Kidney epithelial cell (primary cell): ENCODE measurements at places on chromosomes 11 and 22. TPM values are rescaled to one million over a fixed set of nuclear protein-coding genes. Genes with fewer than 3 reads are reported as not detected.
A peak's percentile ranks its signal among the peaks of the same experiment; 100 is the strongest.

- DNase-seq, result no peak
Measured at GRCh38 chr11:95688501-95689222, 100.9 kb downstream of the FAM76B start.

The MPPED2 gene
- 0.42 and 1.8 TPM in 2 replicates for total RNA-seq

- no peak for DNase-seq
Measured at GRCh38 chr11:22666688-22667439, 453 bp downstream of the GAS2 start.

DNA sequence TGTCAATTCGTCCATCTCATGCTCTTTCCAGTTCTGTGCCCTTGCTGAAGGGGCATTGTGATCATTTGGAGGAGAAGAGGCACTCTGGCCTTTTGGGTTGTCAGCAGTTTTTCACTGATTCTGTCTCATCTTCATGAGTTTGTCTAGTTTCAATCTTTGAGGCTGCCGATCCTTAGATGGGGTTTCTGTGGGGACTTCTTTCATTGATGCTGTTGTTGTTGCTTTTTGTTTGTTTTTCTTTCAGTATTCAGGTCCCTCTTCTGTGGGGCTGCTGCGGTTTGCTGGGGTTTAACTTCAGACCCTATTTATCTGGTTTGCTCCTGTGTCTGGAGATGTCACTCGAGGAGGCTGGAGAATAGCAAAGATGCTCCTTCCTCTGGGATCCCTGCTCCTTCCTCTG is 224.3 kb downstream of the JRKL start:
- no peak for DNase-seq

The SAA1 gene
- 2.8 and 5.8 TPM in 2 replicates for total RNA-seq

DNA sequence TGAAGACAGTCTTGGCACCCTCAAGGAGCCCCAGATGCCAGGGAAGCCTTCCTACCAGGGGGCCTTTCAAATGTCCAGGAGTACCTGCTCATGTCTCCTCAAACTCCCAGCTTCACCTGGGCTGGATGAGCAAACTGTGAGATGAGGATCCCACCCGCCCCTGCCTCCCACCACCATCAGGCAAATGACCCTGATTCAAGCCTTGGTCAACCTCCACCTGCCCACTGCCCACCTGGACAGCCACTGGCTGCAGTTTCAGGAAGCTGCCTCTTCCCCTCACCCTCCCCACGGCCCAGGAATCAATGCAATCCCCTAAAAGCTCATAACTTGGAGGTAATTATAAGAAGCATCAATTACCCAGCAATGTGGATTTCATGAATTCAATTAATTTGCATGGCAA is 122.7 kb downstream of the BUD13 start:
- DNase-seq, result no peak

GRCh38 chr22:20530368-20531153 is 23.2 kb downstream of the MED15 start:
- no peak for DNase-seq

The KRTAP5-8 gene
- not detected in 2 replicates for total RNA-seq

DNA sequence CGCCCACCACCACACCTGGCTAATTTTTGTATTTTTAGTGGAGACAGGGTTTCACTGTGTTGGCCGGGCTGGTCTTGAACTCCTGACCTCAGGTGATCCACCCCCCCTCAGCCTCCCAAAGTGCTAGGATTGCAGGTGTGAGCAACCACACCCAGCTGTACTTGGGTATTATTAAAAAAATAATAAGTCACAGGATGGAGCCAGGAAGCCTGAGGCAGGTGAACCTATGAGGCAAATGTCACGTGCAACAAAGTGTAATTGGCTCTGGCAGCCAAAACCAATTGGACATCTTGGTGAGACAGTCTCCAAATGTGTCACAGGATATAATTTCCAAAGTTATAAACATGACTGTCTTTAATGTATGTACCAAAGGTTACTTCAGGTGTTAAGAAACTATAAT is 24.0 kb upstream of the MALAT1 start:
- no peak for DNase-seq

DNA sequence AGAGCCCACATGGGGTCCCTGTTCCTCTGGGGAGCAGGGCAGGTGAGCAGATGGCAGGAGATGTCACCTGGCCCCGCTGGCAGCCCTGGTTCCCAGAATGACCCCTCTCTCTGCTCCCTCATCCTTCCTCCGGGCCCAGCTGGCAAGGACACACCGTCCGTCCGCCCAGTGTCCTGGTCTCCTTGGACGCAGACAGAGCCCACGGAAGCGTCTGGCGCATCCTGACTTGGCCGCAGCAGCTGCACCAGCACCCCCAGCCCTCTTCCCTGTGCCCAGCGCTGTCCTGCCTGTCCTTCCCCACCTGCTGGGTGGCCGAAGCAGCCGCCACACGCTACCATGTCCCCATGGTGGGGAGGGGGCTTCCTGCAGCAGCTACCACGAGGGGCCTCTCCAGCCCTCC is 9.6 kb upstream of the CABP7 start:
- DNase-seq, result no peak

DNA sequence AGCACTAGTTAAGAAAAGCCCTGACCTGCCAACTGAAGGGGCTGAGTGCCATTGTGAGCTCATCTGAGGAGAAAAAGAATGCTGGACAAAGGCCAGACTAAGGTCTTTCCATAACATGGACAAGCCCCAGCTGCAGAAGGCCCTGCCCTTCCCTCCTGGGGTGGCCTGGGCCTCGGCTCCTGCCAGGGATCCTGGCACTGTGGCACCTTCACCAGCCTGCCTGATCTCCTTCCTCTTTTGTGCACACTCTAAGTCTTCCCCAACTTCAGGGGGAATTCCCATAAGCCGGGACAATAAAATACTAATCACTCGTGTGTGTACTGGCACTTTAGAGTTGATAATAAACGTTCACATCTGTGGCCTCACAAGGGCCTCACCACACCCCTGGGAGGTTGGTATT is 9.9 kb downstream of the TMPRSS13 start:
- no peak for DNase-seq

- DNase-seq, result no peak
Measured at GRCh38 chr22:45964372-45964771, 12.6 kb downstream of the WNT7B start.

DNA sequence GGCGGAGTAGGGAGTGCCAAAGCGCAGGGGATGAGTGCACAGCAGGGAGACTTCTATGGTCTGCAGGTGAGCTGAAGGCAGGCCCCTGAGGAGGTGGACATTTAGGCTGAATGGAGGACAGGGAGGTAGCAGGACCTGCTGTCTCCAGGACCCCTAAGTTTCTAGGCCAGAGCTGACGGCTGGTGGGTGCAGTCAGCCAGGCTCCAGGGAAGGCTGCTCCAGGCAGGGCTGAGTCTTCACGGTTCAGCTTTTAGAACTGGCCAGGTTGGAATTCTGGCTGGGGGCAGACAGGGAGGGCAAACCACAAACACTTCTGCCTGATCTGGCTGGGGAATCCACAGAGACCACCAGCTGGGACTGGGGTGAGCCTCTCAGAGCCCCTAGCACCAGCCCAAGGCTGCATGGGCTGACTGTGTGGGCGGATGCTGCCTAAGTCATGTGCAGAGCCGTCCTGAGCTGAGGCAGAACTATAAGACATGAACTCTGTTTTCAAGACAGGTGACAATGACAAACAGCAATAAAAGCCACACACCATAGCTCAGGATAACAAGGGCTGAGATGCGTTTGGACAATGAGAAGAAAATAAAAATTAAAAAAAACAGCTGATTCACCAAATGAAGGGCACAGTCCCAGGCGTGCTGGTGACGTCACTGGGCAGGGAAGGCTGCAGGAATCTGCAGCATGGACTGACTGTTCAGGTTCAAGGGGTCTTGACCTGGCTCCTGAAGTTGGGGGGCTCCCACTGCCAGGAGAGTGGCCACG is 10.4 kb upstream of the MALAT1 start:
- DNase-seq, result no peak

The NELL1 gene
- total RNA-seq, result 0.14 and 0.17 TPM in 2 replicates

DNA sequence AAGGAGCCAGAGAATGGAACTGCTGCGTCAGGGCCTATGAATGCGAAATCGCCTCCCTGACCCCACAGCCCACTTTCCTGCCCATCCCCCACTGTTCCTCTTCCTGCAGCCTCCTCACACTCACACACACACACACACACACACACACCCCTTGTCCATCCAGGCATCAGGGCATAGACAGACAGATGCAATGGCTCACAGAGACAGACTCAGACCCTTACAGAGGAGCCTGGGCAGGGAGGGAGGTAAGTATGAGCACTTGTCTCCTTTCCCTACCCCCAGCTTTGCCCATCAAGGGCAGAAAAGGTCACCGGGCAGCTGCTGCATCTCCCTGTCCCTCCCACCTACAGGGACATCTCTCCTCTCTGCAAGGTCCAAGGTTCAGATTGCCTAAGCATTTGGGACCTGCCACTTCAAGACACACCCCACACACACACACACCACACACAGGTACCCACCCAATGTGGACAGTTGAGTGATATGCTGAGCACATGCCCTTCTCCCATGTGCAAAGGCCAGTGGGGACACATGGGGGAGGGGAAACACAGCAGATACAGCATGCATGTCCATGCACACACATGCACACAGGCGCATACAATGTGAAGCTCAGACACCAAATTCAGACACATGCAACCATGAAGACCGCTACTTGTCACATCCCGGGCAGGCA is 2.0 kb upstream of the NRXN2 start:
- DNase-seq, result no peak

The PARVA gene
- 39.6 and 45.9 TPM in 2 replicates for total RNA-seq

The SPDYC gene
- not detected in 2 replicates for total RNA-seq

The SLC22A12 gene
- total RNA-seq, result not detected in 2 replicates

The SMIM35 gene
- not detected in 2 replicates for total RNA-seq

The MRGPRF gene
- total RNA-seq, result 0.34 and 1.2 TPM in 2 replicates

DNA sequence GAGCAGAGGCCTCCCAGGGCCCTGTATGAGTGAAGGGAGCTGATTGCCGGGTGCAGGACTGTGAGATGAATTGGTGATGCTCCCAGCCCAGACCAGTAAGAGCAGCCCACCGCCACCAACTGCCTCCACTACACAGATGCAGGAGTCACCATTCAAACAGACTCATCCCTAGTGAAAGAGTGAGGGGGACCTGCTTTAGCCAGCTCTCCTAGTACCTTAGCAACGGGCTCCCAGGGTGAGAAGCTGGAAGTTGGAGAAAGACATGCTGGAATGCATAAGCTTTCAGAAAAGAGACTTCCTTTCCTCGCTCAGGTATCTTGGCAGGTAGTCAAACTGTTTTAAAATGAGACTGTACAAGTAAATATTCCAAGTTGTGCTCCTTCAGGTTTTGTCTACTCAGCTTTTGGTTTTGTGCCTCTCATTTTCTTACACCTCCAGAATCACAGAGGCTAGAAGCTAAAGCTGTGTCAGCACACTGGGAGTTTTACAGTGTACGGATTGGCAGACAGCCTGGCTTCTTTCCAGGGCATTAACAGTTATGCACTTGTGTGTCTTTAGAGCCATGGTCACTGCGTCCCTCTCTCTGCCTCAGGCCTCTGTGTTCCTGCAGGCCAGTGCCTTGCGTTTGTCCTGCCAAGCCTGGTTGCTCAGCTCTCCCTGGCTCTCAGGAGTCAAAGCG is 146.2 kb downstream of the ATXN10 start:
- DNase-seq, result no peak

The GPR152 gene
- total RNA-seq, result not detected in 2 replicates

DNA sequence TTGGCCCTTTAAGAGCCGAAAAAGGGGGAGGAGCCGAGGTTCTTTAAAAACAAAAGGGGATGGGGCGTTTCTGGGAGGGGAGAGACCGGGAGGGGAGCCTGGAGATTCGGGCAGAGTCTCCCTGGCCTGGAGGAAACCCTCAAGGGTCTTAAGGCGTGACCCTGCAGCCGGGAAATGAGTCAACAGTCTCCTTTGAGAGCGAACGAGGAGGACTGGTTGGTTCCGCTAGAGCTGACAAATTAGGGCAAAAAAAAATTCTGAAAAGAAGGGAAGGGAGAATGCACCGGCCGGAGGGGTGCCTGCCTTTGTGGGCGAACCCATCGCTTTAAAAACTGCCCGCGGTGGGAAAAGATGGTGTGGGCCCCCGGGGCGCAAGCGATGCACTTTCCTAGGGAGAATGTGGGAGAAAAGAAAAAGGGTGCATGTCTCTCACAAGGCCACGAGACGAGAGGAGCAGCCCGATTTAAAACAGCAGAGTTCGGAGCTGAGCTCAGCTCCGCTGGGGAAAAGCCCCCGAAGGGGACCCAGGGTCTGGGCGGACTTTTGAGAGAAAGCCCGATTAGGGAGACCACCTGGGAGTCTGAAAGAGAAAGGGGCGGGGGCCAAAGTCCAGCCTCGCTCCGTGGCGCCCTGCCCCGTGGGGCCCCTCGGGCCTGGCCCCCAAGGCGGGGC is 874 bp downstream of the ZFTA start:
- peak; percentile 26 for DNase-seq

- DNase-seq, result no peak
Measured at GRCh38 chr11:69312453-69313404, 18.8 kb downstream of the MYEOV start.

The IGSF22 gene
- 0.04 TPM in 1 of 2 replicates, not detected in the other for total RNA-seq

GRCh38 chr11:1652026-1652425 is 22.5 kb downstream of the KRTAP5-5 start:
- DNase-seq, result no peak

DNA sequence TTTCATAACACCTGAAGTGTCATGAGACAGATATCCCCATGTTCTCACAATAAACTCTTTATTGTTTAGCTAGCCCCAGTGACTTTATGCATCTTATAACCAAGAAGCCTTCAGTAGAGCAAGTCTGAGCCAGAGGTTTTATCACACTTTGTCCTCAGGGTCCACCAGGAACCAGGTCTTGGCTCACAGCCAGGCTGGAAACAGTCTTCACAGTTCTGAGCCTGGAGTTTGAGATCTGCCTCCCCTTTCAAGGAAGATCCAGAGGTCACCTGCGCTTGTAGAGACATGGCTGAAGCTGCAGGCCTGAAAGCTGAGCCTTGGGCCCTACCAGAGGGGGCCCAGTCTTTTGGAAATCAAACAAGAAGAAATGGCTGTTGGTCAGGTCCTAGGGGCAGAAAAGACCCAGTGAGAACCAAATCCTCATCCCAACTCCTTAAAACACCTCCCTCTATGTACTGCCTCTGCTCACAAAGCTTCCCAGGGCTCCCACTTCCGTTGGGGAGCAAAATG is 3.5 kb downstream of the RRP8 start:
- no peak for DNase-seq

DNA sequence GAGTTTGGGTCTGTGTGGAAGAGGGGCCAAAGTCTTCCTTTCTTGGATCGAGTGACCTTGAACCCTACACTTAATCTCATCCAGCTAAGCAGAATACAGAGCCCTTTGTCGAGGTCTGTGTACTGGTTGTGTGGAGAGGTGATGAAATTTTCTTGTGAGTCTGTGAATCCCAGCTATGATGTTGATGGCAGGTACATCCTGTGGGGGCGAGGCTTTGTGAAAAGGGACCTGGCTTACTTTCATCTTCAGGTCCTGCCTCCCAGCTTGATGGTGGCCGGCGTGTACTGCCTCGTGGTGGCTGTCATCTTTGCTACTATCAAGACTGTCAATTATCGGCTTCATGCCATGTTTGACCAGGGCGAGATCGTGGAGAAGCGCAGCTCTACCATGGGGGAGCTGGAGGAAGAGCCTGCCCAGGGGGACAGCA is 1.0 kb downstream of the PCNX3 start:
- no peak for DNase-seq

DNA sequence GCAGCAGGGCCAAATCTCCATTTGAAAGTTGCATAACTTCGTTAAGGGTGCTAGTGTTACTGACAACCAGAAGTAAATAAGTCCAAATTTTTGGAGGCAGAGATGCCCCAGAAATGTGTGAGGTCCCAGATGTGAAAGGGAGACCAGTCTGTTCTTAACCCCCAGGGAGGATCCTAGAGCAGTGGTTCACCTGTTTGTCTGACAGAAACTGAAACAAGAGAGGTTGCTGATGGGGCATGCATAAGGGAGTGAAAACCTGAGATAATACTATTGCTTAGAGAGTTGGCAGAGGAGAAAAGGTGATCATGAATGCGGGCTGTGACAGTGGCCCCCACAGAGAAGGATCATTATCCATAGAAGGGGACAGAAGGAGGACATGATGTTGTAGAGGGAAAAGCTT is 3.8 kb downstream of the CBLIF start:
- no peak for DNase-seq

GRCh38 chr11:92306966-92307510 is 82.4 kb downstream of the FAT3 start:
- no peak for DNase-seq
